ENCODE measurements at places on chromosomes 3 and 15.

GRCh38 chr3:134180761-134181160, 69.9 kb downstream of the RYK start:
- DNase-seq, result no peak

DNA sequence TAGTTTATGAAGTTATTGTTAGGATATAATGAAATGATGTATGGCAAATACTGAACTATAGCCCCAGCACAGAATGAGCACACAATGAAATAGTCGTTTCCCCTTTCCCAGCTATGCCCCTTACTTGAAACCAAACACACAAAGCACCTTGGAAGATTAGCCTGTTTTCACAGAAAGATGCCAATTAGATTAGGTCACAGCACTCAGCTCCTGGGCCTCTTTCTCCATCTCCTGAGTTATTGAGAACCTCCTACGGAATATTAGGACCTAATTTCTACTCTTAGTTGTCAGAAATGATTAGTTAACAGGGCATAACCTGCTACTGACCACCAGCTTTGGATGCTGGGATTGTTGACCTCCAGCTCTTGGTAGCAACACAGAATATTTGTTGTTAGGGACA, 269.4 kb upstream of the ROPN1 start:
- DNase-seq, result no peak

DNA sequence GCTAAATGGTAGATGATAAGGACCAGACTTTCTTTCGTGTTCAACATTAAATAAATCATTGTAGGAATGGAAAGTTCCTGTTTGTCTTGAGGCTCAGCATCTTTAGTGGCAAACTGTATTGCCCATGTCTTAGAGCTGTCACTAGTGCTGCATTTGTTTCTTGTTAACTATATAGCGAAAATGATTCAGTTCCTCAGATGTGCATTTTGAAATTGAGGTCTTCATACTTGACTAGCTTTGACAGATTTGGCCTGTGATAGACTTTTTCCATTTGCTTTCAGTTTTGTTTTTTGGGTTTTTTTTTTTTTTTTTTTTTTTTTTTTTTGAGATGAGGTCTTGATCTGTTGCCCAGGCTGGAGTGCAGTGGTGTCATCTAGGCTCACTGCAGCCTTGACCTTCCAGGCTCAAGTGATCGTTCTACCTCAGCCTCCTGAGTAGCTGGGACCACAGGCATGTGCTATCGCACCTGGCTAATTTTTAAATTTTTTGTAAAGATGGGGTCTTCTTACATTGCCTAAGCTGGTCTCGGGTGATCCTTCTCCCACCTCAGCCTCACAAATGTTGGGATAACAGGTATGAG, 9.5 kb upstream of the RPLP1 start:
- DNase-seq, result no peak

GRCh38 chr3:72756900-72757299, 91.3 kb downstream of the SHQ1 start:
- DNase-seq, result no peak

GRCh38 chr15:73691396-73691795, 7.2 kb downstream of the CD276 start:
- no peak for DNase-seq

DNA sequence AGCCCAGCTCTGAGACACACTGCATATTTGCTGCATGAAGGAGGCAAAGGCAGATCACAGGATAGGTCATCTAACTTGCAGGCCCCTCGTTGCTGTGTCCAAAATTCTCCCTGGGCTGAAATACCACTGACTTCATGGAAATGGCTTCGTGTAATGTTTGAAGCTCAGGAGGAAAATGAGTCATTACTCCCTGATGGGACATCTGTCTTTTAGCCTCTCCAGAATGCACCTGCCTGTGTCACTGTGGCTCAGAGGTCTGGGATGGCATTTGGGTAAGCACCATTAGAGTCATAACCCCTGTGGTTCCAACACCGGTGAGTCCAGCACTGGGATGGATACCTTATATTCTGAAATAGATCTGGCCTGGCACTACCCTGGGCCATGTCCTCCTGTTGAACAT, 51.5 kb downstream of the IL12A start:
- no peak for DNase-seq

GRCh38 chr3:67723863-67724262, 69.5 kb upstream of the SUCLG2 start:
- no peak for DNase-seq

GRCh38 chr3:38575279-38575843, 74.1 kb downstream of the SCN5A start:
- DNase-seq, result no peak

GRCh38 chr3:16258866-16259265, 5.9 kb downstream of the DPH3 start:
- no peak for DNase-seq

GRCh38 chr3:1348547-1348946, 255.7 kb downstream of the CNTN6 start:
- no peak for DNase-seq

GRCh38 chr3:30511524-30512251, 94.7 kb upstream of the TGFBR2 start:
- no peak for DNase-seq

DNA sequence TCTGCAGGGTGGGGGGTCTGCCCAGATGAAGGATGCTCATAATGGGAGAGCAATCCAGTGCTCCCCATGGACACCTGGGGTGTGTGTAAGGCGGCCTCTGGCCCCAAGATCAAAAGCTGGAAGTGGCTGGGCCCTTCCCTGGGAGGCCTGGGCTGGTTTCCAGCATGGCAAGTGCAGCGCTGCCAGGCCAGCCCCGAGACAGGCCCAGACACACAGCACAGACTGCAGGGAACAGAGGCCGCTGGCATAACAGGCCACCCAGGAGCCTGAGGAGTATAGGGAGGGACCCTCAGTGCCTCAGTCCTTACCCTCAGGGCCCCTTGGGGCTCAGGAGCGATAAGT, 10.0 kb downstream of the ITPKA start:
- DNase-seq, result no peak

- peak; percentile 38 for DNase-seq
Measured at GRCh38 chr15:63277038-63277892, at the start of gene APH1B. Gene APH1B (plus strand): TSS chr15:63277605. CDS start chr15:63277624, 19 bp downstream.

DNA sequence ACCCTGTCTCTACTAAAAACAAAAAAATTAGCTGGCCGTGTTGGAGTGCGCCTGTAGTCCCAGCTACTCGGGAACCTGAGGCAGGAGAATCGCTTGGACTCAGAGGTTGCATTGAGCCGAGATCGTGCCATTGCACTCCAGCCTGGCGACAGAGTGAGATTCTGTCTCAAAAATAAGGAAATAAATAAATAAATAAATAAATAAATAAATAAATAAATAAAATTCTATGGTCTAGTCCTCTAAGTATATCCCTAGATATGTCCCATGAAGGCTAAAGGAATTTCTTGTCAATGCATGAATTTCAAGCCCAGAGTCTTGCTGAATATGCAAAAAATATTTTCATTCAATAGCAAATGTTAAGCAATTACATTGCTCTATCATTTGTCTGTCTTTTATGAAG, 149.0 kb downstream of the EPHA3 start:
- no peak for DNase-seq

DNA sequence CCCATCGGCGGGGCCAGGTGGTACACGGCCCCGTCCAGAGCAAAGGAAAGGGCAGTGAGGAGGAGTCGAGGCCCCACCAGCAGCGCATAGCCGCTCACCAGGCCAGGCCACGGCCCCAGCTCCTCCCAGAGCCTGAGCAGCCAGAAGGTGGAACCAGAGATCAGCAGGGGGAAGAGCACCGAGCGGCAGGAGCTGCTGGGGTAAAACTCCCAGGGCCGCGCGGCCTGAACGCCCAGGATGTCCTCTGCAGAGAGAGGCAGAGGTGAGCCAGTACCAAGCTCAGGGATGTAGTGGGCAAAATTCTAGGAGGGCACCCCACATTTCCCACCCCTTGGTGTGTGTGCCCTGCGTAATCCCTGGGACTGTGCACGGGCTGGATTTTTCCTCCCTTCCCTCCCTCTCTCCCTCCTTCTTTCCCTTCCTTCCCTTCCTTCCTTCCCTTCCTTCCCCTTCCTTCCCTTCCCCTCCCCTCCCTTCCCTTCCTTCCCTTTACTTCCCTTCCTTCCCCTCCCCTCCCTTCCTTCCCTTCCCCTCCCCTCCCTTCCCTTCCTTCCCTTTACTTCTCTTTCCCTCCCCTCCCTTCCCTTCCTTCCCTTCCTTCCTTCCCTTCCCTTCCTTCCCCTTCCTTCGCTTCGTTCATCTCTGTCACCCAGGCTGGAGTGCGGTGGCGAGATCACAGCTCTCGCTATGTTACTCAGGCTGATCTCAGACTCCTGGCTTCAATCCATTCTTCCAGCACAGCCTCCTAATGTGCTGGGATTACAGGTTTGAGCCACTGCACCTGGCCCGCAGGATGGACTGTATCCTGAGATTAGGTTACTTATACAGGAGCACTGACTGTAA, 6.3 kb upstream of the NCBP2 start:
- no peak for DNase-seq

DNA sequence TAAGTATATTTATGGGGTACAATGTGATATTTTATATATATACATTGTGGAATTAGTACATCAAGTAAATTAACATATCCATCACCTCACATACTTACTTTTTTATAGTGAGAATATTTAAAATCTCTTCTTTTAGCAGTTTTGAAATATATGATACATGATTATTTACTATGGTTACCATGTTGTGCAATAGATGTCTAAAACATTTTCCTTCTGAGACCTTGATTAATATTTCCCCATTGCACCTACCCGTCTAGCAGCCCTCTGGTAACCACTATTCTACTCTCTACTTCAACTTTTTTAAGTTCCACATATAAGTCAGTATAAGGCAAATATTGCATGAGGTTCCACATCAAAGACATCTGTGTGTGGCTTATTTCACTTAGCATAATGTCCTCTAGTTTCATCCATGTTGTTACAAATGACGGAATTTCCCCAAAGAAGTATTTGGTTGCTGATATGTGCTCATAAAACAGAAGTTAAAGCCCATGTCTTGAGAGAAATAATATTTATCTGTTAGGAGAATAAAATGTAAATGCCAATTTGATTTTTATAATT, 29.6 kb upstream of the NFKBIZ start:
- DNase-seq, result no peak

- DNase-seq, result no peak
Measured at GRCh38 chr15:38652183-38652794, 87.7 kb upstream of the RASGRP1 start.

GRCh38 chr3:51932471-51933370, 9.0 kb downstream of the RRP9 start:
- no peak for DNase-seq

DNA sequence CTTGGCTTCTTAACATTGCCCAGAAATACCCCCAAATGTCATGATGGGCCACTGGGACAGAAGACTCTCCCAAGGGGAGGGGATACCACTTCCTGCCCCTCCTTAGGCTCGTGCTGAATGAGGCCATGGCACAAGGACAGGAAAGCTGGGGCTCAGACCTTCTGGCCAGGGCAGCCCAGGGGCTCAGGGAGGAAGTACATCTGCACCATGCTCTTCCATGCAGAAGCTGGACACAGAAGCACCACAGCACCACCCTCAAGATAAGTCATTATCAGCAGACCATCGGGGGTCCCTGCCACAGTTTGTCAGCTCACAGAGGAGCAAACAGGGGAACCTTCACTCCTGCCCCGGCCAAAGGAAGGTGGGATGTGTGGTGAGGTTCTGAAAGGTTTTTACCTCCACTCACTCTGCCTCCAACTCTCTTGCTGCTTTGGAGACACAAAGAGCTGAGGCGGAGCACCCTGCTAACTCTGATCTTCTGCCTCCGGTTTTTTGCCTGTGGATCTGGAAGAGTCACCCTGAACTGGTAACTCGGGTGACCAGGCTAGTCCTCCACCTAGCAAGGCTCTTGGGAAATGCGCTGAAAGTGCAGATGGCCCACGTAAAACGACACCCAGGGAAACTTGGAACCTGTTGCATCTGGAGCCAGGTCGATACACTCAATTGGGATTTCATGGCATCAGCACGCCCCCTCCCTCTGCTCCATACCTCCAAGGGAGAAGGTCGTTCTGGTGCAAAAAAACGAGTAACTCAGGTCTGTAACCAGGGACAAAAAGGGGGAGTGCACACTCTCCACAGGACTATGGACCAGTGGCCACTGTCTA, 8.3 kb downstream of the BMF start:
- DNase-seq, result no peak

GRCh38 chr3:23159929-23160328, 43.2 kb upstream of the UBE2E2 start:
- DNase-seq, result no peak

DNA sequence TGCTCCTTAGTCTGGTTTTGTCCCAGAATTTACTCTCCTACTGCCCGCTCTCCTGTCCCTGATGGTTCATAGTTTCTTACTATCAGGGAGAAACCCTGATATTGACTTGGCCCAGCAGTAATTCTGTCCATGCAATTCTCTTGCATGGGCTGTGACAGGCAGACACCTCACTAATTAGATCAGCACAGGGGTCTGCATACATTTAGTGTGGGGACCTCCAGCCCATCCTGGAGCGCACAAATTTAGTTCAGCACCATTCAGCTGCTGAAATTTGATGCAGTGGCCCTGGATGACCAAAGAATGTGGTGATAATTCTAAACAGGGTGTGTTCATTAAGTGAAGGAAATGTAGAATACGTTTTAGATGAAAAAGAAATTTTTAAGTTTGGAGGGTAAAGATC, 555.5 kb upstream of the TBL1XR1 start:
- no peak for DNase-seq

DNA sequence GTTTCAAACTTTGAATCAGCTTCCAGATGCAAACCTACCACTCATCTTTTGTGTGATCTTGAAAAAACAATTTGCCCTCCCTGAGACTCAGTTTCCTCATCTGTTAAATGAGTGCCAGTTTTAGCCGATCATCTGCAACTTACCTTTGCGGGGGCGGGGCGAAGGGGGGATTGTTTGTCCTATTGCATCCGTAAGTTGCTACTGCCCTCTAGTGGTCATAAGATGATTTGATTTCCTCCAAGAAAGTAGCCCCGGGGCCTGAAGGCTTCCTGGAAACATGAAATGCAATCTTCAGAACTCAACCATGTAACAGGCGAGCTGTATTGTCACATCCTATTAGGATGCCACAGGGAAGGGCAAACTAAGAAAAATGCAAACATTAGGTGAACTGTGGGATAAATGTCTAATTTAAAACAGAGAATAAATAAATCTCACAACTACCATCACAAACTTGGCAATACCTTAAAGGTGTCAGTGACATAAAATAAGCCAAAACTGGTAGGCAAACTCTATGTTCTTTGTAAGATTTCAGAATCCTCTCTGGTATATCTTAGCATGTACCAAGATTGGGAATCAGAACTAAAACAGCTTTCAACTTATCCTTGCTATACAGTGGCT, 63.5 kb upstream of the CLDN18 start:
- peak; percentile 4 for DNase-seq

GRCh38 chr3:11739706-11740105, 96.0 kb upstream of the VGLL4 start:
- no peak for DNase-seq

DNA sequence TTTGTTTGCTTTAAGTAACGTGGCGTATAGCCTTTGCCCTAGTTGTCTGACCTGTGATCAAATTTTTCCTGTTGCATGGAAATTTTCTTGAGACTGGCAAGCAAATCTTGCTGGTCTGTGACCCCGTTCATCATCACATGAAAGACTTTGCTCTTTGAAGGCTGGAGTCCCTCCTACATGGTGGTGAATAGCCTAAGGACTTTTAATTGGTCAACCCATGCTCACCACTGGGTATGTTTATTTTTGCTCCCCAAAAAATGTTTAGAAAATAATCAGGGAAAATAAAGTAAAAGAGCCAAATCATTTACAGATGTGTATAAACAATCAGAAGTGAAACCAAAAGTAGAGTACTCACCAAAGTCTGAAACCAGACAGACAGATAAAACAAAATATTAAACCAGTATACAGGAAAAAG, 1075.3 kb upstream of the ALCAM start:
- no peak for DNase-seq
